ENCODE measurements at places on chromosomes 1 and 21.

- DNase-seq = no peak
Measured at GRCh38 chr1:53249706-53250105, 11.4 kb upstream of the MAGOH start.

DNA sequence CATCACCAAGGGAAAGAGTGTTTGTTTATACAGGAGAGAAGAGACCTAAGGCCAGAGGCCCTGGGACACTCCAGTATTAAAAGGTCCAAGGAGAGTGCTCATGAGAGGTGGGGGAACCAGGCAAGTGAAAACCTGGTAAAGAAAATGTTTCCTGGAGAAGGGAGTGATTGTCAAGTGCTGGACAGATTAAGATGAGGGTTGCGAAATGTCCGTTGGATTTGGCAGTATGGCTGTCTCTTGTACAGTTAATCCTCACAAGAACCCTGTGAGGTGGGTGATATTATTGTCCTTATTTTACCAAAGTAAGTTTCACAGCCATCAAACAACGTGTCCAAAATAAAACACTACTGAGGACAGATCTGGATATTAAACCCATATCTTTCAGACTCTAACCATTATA, 44.2 kb downstream of the RPAP2 start:
- DNase-seq = no peak

DNA sequence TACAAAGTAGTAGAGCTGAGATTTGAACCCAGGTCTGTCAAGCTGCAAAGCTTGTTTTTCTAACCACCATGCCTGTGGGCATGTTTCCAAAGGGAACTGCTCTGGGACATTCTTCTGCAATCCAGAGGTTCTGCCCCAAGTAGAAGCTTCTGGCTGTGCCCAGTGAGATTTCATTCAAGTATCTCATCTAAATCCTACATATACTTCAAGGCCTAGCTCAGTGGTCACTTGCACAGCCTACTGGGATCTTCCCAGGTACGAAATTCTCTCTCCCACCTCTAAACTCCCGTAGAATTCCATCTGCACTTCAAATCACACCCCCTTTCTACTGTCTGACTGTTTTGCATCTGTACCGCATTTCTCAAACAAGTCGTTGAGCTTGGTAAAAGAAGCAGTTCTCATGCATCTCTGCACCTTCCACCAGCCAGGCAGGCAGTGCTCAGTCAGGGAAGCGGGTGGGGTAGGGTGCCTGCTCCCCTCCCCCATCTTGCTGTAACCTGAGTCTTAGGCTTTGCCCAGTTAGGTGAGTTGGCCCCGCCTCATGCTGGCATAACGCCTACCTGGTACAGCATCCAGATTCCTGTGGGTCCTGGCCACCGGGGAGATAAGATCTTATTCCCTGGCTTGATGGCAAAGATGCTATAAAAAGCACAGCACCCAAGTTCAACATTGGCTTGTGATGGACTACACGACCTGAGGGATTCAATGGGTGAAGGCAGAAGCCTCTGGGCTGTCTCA, 13.5 kb downstream of the SLC9A1 start:
- DNase-seq = no peak

DNA sequence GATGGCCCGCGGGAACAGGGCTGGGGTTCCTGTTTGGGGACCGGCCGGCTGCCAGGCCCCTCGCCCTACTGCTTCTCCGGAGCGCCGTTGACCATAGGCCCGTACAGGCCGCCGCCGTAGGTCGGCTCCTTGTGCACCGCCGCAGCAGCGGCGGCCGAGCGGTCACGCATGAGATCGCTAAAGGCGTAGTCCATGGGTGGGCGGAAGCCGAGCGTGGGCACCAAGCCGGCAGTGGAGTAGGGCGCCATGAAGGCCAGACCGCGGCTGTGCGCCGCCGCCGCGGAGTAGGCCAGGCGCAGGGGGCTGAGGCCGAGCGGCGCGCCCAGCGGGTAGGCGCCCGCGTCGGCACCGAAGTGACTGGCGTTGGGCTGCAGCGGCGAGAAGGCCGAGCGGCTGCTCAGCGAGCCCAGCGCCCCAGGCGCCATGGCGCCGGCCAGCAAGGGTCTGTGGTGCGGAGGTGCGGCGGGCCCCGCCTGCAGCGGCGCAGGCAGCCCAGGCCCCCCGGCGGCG, 4.6 kb downstream of the DMRTA2 start:
- DNase-seq = no peak

- DNase-seq = no peak
Measured at GRCh38 chr1:97999320-97999719, 78.5 kb upstream of the DPYD start.

DNA sequence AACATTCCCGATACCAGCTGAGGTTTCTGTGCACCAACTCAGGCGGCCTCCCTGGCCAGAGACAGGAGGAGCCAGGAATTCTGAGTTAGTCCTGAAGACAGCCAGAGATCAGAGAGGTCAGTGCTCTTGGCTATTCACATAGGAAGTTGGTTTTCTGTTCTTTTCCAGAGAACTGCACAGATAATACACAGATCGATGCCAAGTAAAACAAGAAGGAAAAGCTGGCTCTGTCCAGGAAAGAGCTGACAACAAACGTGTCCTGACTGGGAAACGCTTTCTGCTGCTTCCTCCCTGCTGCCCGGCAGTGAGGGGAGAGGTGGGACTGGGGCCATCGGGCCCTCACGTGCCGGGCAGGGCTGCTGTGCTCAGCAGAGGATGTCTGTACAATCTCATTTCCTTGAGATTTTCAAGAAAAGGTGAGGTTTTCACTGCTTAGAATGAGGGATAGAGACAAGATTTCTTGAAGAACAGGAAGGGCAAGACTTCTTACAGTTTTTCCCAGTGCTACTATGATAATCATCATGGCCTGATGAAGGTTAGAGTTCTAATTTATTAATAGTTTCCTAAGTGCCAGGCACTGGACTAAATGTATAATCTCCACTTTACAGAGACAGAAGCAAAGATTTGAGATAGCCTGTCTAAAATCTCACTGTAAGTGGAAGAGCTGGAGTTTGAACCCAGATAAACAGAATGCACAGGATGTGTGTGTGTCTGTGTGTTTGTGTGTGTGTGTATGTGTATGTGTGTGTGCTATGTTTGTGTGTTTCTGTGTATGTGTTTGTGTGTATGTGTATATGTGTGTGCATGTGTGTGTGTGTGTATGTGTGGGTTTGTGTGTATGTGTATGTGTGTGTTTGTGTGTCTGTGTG, 211.0 kb upstream of the RAB4A start:
- DNase-seq = no peak

DNA sequence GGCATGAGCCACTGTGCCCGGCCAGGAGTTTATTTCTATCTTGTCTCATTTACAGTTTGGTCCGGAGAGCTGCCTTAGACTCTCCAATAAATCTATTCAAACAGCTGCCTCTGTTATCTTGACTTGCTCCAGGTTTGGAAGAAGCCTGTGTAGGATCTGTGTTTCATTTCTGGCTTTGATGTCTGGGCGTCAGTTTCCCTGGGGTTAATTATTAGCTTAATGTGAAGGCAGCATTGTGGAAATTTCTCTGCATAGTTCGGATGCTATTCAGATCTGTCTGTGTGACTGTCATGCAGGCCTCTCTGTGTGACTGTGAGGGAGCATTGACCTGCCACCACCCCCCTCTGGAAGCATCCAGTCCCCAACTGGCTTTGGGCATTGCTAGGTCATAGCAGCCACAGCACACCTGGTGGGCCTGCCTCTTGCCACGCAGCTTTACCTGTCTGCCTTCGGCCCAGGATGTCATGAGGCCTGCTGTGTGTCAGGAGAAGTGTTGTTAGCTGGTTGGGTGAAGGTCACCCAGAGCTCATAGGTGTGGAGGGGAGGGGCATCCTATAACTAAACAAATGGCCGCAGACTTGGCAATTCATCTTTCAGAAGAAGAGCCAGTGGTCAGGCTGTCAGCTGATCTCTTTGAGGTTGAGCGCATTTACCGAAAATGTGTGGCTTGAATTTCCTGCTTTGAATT, 9.8 kb downstream of the IFNGR2 start:
- no peak for DNase-seq

- DNase-seq = no peak
Measured at GRCh38 chr1:163063143-163063542, 6.0 kb upstream of the RGS4 start.

DNA sequence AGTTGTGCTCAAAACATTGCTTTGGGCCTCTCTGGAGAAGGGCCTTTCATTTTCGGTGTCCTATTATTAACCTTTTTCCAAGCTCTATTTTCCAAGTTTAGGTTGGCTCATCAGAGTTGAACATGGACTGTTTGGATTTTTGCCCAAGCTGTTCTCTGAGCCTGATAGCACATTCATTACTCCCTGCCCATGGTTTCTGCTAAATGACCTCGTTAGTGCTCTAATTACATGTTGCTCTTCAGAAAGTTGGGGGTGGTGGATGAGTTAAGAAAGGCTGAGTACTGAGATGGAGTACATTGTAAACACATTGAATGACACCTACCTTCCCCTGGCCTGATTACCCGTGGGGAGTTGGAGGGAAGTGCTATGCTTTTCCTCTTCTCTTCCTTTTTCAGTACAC, 38.9 kb downstream of the LMO4 start:
- DNase-seq = no peak

DNA sequence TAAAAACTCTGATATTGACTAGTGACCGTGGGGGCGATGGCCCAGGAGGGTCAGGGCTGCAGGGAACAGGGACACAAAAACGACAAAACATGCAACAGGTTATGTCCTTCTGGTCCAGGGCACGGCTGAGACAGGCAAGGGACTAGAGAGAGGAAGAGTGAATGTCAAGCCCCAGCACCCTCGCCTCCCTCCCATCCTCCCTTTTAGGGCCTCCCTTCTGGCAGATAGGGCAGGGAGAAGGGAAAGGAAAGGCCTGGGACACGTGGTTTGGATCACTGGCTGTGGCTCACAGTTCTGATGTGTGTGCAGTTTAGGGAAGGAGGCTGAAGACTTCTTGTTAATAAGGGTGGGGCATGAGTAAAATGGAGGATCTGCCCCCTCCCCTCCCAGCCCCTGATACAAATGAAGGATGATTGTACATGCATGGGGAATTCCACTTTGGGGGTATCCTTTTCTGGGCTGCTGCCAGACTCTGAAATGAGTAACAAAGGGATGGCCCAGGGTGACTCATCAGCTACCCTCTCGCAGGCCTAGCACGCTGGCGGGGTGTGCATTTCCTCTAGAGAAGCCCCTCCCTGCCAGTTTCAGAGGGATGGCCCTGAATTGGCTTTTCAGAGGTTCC, 14.2 kb downstream of the CAPN2 start:
- DNase-seq = peak; percentile 86

DNA sequence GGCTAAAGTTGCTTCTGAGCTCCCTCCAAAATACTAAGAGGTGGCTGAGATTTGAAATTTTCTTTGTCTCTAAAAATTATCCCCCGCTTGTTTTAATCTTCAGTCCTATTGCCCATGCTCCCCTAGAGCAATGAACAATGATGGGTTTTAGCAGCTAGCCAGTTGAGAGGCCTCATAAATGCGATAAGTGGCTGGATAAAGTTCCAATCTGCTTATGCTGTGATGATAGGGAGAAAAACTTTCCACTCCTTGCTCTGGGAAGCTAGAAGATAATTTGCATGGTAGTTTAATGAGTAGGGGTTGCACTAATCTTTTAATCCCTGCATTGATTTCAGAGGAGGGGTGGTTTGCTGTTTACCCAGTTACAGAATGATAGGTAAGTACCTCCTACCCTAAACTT, 9.6 kb upstream of the PRPF3 start:
- DNase-seq = no peak

DNA sequence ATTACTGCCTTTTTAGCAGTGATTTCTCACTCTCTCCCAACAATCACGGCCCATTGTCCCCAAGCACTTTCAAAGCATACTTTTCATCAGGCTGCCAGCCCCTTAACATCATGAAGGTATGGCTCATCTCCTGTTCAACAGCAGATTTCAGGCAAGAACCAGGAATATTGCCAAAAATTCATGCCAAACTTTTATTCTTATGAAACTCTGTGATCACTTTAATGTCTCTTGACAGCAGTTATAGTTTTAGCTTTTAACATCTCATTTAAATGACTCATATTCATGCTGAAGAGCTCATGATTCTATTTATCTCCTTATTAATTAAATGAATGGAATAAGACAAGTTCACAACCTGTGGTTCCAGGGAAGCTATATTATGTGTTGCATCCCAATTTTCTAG, 235.1 kb downstream of the GRIK1 start:
- no peak for DNase-seq

DNA sequence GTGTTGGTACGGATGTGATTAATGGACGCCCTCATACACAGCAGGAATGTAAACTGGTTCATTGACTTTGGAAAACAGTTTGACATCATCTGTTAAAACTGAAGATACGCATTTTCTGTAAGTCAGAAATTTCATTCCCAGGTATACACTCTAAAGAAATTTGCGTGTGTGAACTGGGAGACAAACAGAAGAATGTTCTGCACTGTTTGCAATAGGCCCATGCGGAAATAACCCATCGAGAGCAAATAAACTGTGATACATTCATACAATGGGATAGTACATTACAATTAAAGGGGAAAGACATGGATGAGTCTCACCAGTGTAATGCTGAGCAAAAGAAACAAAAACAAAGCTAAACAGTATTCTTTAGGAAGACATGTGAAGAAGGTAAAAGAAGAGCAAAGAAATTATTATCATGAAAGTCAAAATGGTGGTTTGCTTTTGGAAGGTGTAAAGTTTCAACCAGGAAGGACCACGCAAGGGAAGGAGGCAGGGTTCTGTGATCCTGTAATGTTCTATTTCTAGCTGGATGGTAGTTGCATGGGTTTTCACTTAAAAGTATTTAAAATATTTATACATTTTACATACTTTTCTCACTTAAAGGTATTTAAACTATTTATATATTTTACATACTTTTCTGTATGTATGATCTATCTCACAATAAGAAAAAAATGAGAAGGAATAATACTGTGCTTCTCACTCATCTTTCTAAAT, 30.3 kb downstream of the INTS7 start:
- no peak for DNase-seq

DNA sequence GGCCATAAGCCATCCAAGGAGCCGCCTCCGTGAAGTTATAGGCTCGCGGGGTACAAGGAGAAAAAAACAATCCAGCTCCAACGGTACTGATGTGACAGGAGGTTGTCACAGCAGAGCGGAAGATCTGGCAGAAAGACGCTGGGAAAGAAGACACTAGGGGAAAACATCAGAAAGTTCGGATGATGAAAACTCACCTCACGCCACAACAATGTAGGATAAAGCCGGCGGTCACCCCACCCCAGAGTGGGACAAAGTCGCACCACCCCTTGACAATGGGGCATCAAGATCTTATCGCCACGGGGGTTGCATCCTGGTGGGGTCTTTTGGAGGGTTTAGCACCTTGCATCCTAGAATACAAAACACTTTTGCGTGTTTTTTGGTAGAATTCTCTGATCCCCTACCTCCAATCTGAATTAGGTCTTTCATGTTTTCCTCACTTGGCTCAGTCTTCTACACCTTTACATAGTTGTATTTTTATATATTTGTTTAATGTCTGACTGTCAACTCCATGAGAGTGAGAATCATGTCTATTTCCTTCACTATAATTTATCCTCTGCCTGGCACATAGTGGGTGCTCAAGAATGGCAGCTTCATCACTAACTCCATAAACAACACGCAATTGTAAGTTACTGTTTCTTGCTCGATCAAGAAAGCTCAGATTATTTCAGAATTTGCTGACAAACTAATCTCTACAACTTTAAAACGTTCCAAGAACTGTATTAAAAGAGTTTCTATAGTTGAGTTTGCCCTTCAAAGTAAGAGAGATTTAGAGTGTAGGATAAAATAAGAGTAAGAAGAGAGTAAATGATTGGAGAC, 611 bp upstream of the ZSWIM5 start:
- DNase-seq = no peak

- no peak for DNase-seq
Measured at GRCh38 chr1:2127187-2128145, 67.1 kb downstream of the FAAP20 start.

GRCh38 chr1:38834937-38835827, 24.4 kb downstream of the RRAGC start:
- peak; percentile 15 for DNase-seq

All from stimulated activated CD8-positive, alpha-beta memory T cell treated with anti-CD3 and anti-CD28 coated beads, Interleukin-12 subunit alpha, Interleukin-12 subunit beta, amount 100 ng/mL, for 1 hour (primary cell).